ENCODE measurements at places on chromosomes 7 and 10.

GRCh38 chr10:21020545-21020944 lies 123.4 kb upstream of the NEBL start:
- peak; percentile 31 for DNase-seq

GRCh38 chr7:66970310-66970709 lies 25.1 kb downstream of the SBDS start:
- DNase-seq, result no peak

DNA sequence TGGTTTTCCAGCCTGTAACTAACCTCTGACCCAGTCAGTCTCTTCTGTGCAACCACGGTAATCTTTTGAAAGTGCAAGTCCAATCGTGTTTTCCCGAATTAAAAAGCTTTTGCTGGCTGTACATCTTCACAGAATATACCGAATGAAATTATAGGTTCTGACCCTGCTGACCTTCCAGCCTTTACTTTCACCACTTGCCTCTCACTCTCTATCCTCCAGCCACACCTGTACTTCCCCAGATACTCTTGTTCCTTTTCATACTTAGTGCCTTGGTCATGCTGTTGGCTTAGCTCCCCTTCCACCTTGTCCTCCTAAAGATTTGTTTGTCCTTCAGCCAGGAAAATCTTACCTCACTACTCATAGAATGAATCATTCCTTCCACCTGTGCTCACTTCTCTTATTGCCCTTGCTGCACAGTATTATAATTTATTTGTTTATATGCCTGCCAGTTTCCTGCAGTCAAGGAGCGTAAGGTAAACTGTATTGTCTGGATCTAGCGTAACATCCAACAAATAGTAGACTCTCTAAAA lies 2.3 kb upstream of the PNPLA8 start:
- no peak for DNase-seq

- no peak for DNase-seq
These were observed 6.6 kb downstream of the NIPSNAP2 start for GRCh38 chr7:55970978-55971377.

GRCh38 chr10:71661060-71661622 lies 58.4 kb downstream of the C10orf105 start:
- DNase-seq, result no peak

DNA sequence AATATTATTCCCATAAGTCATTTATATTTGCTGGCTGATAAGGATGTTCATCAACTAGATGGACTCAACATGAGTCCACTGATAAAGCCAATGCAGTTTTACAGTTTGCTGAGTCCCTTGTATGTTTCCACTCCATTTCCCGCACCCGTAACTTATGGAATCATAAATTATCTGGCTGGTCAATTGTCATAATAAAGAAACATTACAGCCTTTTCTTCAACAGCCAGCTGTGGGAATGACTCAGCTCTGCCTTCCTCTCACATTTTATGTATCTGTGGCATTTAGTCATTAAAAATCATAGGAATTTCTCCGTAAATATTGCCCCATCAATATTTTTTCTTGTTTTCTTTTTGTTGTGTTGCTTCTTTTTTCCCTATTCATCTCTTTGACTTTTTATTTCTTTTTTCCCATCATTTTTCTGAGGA lies 22.3 kb upstream of the TMEM26 start:
- DNase-seq, result peak; percentile 61

GRCh38 chr7:106952001-106952657 lies 87.0 kb downstream of the PIK3CG start:
- DNase-seq, result no peak

GRCh38 chr7:47474937-47475879 lies 106.7 kb downstream of the TNS3 start:
- peak; percentile 98 for DNase-seq

DNA sequence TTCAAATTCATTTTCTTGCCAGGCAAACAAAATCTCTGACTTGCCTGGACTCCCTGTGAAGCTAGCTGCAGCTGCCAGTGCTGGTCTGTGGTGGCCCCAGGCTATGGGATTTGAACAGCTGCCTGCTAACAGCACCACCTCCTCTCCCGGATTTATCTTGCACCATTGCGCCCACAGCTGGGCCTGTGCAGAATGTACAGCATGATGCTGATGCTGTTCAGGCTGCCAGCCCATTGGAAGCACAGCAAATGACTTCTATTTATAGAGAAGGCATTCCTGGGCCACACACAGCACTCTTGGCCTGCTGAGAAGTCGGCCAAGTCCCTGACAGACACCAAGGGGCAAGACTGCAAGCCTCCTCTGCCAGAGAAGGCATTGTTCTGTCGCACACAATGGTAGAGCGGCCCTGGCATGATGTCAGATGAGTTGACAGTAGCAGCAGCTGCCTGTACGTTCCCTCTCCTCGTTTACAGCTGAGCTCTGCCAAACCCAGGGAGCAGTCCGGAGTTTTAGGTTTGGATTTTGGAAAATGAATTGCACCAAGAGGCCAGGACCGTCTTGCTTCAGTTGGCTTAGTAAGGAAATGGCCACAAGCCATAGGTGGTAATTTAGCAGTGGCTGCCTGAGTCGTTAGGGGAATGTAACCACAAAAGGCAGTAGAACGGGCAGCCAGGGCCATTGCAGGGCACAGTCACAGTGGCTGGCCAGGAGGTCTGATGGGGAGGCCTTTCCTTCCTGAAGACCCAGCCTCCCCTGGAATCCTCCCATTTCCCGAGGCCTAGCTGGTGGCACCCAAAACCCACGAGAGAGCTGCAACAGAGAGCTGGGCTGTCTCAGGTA lies 38.5 kb downstream of the MTURN start:
- DNase-seq, result peak; percentile 98

DNA sequence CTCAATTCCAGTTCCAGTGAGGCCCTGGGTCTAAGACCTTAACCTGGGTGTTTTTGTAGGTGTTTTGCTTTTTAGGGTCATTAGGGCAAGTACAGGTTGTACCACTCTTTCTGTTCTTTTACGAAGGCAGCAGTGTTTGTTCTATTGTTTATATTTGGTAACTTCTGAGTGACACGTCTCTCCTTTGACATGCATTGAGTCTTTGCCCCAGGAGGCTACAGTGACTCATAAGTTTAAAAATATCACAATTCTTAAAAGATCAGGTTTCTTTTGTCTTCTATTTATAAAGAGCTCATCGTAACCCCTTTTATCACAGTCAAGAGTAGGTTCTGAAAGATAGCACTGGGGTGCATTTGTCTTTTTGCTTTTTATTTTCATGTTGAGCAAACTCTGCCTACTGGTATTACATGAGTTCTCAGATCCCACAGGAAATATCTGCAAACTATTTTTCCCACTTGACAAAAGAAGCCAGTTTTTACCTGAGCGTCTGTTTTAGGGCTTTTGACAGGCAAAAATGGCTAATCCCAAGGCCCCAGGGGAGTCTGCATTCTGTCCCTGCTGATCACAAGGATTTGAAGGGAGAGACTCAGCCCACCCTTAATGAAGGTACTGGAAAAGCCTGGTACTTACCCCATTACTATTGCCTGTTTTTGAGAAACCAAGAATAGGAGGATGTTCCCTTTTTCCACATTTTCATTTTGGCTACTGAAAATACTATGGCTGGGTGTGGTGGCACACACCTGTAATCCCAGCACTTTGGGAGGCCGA lies 7.9 kb downstream of the NUDT13 start:
- DNase-seq, result peak; percentile 68

DNA sequence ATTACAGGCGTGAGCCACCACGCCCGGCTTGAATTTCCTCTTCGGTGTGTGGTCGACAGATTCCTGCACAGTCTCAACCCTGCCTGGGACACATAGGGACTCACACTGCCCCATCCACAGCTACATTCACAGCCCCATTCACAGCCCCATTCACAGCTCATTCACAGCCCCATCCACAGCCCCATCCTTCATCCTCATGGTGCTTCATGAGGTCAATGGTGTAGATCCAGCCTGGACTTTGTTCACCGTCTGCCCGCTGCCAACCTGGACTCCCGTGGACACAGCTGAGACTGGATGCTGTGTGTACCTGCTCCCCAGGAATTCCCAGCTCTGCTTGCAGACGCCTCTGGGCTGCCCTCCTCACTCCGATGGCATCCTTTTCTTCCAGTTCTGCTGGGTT lies 5.2 kb downstream of the IDI2 start:
- DNase-seq, result no peak

DNA sequence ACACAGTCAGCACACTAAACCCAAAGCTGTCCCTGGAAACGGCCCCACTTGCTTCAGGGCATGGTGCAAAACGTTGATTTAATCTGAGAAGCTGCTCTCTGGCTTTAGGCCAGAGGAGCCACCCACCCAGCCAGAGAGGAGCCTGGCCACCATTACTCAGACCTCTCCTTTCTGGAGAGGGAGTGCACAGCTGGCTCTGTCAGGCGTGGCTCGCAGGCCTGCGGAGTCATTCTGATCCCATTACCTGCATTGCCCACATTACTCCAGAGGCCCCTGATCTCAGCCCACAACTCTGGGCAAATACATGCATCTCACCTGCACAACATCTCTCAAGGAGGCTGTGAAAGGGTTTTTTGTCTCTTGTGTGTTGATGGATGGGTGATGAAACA lies 370.0 kb upstream of the IGFBP3 start:
- DNase-seq, result peak; percentile 95

DNA sequence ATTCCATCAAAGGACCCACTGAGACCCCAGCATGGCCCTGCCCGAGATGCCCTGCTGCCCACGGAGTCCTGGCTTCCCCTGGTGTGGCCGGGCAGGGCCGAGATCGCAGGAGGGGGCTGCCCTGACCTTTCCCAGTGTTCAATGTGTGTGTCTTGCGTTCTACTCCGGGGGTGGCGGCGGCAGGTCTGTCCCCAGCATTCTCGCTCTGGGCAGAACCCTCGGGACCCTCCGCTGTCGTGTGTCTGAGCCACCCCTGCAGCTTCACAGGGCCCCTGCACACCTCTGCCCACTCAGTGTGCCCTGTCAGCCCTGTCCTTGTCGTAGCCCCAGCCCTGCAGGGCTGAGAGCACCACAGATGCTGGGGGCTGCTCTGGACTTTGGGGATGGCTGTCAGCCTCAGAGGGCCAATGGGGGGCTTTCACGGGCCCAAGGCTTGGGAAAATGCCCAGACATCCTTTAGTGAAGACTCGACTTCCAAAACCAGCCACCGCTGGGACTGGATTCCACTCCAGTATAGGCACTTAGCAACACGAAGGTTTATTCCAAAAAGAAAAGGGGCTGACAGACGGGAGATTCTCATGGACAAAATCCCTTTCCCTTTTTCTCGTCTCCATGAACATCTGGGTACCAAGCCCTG lies 30.0 kb upstream of the KNDC1 start:
- DNase-seq, result no peak

DNA sequence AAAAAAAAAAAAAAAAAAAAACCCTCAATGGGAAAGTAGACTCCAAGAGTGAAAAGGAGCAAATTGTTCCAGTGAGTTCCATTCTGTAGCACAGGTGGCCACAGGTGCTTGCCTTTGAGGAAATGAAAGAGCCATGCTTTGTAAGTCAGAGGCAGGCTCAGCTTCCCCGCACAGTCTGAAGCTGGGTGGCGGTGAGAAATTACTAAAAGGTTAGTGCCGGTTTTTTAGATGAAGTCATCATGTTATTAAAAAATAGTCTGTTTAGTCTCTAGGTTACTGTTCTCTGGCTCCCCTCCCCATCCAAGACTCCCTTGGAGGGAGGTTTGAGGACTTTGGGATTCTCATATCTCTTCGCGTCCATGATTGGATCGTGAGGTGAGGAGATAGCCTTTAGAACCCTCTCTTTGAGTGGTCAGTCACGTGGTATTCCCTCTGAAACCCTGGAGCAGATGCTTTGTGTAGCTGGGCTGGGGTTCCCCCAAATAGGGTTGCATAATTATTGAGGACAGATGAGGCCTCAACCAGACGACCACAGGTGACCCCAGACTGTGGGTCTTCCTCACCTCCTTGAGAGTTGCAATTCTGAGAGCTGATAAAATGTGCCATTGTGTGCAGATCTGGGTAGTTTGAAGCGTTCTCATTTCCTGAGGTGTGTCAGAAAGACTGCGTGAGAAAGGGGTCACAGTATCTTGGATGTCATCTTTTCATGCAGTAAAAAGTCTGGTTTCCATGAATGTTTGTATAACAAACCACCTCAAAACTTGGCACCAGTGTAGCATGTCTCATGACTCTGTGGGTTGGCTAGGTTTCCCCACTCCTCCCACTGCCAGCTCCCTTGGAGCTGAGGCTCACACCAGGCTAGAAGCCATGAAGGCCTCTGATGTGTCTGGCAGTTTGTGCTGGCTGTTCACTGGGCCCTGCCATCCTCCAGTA lies 27.1 kb downstream of the OGDH start:
- DNase-seq, result peak; percentile 99

- peak; percentile 40 for DNase-seq
These were observed 38.7 kb upstream of the PPP1R17 start for GRCh38 chr7:31648288-31648687.

DNA sequence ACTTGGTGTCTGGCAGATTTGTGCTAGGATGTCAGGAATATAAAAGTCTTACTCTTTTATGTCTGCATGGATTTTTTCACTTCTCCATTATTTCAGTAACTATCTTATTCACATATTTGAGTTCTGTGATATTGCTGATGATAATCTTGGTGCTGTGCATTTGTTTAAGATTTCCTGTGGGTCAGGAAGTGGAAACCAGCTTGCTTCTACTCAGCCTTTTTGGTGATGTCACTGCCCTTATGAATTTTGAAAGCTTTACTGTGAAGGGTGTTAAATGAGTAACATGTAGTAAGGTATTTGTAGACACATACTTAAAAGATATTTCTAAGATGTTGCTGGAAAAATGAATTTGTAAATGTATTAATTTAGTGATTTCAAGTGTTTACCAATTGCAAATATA lies 69.5 kb upstream of the VOPP1 start:
- DNase-seq, result peak; percentile 25

DNA sequence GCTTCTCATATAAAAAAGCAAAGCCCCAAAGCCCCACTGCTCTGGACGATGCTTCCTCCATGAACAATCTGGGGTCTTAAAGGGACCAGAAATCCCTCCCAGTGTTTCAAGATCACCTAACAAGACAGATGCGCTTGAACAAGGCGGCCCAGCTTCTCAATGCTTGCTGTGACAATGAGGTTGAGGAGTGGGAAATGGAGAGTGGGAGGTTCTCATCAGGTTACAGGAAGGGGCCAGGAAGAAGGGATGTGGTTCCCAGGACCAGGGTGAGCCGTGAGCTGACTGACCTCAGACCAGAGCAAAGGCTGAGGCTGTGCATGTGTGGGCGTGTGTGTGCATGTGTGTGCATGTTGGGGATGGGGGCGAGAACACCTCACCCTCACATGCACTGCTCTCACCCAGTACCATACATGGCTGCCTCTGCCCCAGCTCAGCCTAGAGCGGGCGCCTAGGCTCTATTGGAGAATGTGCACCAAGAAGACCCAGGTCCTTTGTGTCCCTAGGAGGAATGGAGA lies 220.8 kb upstream of the GPR26 start:
- DNase-seq, result no peak

DNA sequence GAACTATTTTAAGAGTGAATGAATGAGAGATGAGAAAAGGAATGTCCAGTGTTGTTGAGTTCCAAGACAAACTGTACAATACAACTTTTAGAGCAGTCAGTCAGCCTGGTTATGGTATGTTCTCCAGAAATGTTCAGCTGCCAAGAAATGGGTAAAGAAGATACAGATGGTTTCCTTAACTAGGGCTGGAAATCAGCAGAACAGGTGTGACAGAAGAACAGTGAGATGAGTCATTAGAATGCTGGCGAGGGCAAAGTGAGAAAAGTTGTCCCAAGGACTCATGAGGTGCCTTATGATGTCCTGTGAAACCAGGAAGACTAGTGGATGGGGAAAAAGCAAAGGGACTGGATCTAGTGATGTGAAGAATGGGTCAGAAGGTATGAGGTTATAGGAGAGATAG lies 20.8 kb upstream of the SEPTIN7 start:
- DNase-seq, result no peak
